GM12878 (cell line): ENCODE measurements at places on chromosomes 12 and 14. TPM values are rescaled to one million over a fixed set of nuclear protein-coding genes. Genes with fewer than 3 reads are reported as not detected.

The LIN7A gene
- total RNA-seq = 0.08 and 0.35 TPM in 2 replicates

The PROX2 gene
- total RNA-seq = 0.11 and 0.33 TPM in 2 replicates

The ADAM21 gene
- total RNA-seq = 0.15 TPM in 1 of 2 replicates, not detected in the other

The ACOT6 gene
- total RNA-seq = not detected in 2 replicates

The CD69 gene
- total RNA-seq = 10.8 and 12.4 TPM in 2 replicates

The ASPG gene
- total RNA-seq = 0.29 TPM in 1 of 2 replicates, not detected in the other

The AVPR1A gene
- 0.10 TPM in 1 of 2 replicates, not detected in the other for total RNA-seq
